ENCODE measurements at places on chromosomes 11 and 22.

DNA sequence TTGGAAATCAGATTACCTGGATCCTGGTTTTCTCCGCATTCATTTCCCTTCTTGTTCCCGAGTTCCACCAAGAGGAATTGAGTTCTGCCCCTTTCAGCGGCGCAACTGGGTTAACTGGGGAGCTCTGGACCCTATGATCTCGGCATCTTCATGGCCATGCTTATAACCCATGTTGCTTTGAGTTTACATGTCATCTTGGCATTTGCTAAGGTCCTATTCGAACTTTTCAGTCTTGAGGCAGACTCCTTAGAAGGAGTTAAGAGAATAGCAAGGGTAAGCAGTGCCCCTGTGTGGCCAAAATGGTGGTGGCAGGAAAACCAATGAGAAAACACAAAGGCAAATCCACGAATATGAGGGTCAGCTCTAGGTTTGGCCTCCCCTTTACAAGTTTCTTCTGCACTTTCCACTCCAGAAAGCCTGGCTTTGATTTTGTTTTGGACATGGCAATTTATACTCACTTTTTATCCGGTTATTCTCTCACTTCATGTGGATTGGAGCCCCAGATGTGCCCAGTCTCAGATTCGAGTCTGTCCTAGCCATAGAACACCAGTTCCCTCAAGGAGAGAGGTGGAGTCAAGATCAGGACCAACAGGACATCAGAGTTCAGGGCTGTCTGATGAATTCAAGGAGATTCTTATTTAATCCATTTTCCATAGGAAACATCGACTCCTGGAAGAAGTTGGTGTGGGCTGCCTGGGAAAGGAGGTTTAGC lies 55.3 kb upstream of the FBXO3 start:
- DNase-seq, result no peak

DNA sequence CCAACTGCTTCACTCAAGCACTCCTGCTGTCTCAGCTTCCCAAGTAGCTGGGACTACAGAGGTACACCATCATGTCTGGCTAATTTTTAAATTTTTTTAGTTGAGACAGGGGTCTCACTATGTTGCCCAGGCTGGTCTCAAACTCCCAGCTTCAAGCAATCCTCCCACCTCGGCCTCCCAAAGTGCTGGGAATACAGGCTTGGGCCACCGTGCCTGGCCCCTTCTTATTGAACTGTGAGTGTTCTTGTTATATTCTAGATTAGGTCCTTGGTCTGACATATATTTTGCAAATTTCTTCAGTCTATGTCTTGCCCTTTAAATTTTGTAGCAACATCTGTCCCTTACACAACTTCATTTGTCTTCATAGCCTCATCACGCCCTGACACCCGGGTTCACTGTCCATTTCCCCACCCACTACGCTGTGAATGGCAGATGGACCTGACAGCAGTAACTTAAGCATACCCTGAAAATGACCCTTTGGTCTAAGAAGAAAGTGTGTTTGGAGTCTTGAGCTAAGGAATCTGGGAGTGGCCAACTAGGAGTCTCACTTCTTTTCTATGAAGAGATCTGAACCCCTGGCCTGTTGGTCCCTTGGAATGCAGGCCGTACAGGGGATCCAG lies 4.2 kb upstream of the FAM118A start:
- no peak for DNase-seq

DNA sequence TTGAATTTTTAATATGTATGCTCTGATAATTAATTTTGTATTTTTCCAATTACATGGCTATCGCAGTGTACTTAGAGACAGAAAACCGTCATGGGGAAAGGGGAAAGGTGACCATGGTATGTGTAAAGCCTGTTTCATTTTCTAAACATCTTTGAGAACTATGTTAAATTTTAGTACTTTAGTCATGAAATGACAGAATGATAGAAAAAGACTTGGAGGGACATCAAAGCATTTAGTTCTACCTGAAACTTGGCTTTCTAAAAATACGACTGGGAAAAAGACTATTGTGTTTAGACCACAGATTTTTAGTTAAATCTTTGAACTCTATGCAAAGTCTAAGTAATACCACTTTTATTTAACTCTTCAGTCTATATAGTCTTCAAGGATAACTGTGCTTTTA lies 54.1 kb downstream of the MAML2 start:
- DNase-seq, result no peak

DNA sequence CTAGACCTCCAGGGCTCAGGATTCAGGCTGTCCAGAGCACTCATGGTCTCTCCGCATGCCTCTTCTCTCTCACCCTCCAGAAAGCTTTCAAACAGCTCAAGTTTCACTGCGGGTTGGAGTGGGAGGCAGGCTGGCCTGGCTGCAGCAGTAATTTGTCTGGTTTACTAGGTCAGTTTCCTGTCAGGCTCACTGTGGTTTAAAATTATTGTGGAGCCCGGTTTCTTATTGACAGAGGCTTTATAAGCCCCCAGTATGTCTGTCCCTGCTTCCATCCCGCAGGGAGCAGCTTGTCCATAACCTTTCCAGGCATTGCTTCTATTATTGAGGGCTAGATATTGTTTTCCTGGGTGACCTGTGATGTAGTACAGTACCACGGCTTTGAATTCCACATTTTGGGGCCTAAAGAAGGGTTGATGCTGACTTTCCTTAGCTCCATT lies 235.3 kb upstream of the SORL1-AS1 start:
- DNase-seq, result no peak

GRCh38 chr11:9755561-9756185 lies 91.8 kb downstream of the SWAP70 start:
- no peak for DNase-seq

Measured in NCI-H2107 (cell line).